Hematopoietic multipotent progenitor cell (in vitro differentiated cells): ENCODE measurements at places on chromosomes 2 and 18.

DNA sequence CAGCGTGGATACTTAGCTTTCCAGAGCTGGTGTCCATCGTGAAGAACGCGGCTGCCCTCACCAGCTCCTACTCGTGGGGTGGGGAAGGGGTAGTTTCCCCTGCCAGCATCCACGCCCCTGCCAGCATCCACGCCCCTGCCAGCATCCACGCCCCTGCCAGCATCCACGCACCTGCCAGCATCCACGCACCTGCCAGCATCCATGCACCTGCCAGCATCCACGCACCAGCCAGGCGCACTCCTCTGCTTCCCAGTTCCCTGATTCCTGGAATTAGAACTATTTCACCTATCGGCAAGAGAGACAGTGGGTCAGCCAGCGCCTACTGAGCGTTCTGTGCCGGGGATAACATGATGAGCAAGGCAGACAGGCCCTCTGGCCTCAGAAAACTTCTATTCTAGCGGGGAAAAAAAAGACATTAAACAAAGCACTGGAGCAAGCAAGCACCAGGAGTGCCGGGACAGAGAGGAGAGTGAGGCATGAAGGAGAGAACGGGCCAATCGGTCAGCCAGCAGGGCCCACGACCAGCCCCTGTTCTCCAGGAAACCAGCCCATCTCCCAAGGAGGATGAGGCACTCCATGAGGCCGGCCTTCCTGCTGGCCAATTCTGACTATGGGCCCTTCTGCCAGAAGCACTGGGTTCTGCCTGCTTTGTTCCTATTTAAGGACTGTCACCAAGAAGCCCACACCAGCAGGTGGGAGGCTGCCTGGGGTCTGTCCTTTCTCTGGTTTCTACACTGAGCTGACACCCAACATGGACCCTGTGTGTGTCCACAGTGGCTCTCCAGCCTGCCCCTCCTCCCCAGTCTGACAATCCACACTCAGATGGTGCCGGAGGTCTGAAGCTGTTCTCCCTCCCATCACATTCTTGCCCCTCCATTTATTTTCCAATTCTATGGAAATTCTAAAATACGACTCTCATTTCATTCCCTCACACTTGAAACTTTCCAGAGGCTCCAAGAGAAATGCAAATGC, 78.4 kb upstream of the SALL3 start:
- DNase-seq = no peak

GRCh38 chr2:234462218-234462992, 34.5 kb downstream of the ARL4C start:
- DNase-seq = no peak

DNA sequence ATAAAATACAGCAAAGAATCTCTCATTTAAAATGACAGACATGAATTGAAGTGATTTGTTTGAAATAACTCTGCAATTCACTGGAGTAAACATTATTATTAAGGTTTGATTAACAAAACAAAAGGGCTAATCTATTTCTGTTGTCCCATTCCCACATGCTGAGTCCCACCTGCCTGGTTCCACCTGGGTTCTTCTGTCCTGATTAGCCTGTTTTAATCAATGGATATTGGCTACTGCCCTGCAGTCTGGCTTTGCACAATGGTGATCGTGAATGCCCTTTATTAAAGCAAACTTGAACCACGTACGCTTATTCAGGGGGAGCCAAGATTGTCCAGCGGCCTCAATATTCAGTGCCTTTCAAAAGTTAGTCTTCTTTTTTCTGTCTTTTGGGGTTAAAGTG, 72.8 kb upstream of the CDH19 start:
- DNase-seq = no peak

GRCh38 chr2:232890896-232891601, 21.0 kb downstream of the SNORC start:
- no peak for DNase-seq

- no peak for DNase-seq
Measured at GRCh38 chr2:182445391-182445965, 18.6 kb upstream of the PDE1A start.

- DNase-seq = no peak
Measured at GRCh38 chr18:78368726-78369125, 610.9 kb upstream of the SALL3 start.

DNA sequence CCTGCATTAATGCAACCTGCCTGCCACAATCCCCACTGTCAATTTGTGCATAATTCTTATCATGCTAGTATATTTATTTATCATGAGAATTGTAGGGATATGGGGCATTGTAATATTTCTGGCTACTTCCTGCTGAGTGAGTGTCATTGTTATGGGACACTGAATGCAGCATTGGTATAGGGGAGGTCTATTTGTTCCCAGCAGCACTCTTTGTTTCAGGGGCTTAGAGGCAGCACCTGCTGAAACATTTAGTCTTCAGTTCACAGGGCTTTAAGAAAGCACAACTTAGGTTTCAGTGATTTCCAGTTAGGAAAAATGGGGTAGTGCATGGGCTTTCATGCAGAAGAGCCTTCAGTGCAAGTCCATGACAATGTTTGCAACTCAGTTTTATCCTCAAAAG, 23.6 kb downstream of the SULT1C3 start:
- DNase-seq = no peak

GRCh38 chr18:79402977-79403722, 7.4 kb downstream of the NFATC1 start:
- no peak for DNase-seq

DNA sequence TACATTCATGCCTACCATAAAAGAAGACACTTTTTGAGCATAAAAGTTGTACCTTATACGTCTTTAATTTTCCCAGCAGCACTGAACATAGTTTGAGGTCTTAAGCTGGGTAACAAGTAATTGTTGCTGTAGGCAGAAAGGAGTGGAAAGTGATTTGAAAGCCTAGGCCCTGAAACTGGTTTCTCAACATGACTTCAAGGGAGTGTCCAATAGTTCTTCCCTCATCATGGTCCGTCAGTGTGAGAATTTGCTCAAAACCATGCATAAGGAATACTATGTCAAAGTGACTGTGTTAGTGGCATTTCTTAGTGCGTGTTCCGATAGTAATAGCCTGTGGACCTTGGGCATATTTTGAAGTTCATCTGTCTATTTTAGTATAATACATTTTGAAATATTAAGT, 463.1 kb downstream of the PTPRM start:
- no peak for DNase-seq

DNA sequence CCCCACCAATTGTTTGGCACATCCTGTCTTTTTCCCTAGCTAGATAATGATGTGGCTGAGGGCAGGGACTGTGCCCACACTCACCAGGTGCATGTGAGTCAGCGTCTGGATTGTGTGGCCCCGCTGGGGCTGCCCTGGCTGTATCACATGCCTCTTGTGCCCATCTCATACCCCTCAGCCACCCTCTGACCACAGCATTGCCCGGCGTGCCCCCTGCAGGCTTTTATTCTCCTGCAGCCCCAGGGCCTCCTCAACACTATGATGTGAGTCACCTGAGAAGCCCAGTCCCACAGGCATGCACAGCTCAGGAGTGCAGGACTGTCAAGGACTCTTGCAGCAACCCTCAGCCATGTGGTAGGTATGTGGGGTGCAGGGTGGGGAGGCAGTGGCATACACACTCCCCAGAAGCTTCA, 14.8 kb upstream of the STEAP3 start:
- DNase-seq = no peak

- DNase-seq = no peak
Measured at GRCh38 chr18:9097349-9097748, 5.2 kb upstream of the NDUFV2 start.

DNA sequence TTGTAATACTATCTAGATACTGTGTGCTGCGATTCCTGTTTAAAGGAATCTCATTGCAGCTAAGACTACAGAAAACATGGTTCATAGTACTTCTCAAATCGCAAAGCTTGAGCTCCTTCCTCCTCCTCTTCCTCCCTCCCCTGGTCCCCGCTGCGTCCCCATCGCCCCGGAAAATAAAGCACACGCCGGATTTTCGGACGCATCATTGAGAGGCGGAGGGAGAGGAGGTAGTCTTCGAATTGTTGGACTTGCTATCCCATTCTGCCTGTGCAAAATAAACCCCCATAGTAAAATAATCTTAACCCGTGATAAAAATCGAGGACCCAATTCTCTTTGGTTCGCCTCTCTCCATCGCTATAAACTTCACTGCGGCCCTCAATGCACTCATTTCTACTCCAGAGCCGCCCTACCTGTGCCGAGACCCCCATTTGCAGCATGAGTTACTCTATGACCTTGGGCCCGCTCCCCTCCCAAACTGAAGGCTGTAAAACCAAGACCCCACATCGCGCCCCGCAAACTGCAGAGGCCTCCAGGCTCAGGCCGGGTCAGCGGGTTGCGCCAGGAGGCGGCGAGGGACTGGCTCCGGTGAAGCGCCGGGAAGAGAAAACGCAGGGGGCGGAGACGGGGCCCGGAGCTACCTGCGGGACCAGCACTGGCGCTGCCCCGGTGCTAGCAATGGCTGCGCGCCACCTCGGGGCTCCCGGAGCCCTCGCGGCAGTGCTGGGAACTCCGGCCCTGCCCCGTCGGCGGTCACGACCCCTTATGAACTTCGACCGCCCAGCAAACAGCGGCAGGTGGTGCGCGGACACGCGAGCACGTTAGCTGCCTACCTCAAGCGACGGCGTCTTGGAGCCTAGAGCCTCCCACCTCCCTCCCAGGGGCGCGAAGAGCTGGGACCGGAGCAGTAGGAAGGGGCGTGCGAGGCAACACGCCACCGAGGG, 649 bp downstream of the ESCO1 start:
- DNase-seq = peak; percentile 8

DNA sequence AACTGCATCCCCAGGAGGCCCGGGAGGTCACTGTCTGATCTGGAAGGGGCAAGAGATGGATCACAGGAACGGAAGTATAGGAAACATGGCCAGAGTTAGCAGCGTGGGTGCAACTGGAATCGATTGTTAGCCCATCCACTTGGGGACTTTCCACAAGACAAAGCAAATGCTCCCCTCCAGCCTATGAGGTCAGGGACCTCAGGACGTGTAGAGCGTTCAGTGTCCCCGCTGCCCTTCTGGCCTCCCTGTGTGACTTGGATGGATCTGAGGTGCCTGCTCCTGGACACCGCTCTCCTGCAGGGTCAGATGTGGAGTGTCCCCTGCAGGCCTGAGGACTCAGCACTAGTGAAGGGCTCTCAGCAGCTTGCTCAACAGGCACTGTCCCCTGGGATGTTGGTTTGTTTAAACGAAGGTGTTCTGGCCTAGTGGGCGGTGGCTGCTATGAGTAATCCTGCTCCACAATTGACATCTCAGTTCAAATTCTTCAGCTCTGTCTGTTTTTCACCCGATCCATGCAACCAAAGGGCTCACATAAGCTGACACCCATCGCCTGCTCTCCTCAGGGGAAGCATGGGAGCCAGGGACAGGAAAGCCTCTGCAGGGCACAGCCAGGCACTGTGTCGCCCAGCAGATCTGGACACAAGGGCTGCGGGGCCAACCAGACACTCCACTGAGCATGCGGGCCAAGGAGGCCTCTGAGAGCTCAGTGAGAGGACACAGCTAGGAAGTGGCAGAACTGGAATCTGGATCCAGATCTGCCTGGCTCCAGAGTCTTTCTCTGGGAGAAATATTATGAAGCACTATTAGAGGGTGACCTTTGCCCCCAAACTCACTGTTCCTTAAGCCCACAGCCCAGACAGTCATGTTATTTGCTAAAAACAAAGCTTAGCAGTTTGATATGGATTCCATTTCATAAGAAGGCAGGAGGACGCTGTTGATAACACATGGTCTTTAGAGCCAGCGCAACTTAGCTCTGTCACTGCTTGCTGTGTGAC, 78.5 kb downstream of the RHOB start:
- DNase-seq = no peak

- DNase-seq = no peak
Measured at GRCh38 chr18:77168811-77169311, 36.3 kb upstream of the MBP start.

- no peak for DNase-seq
Measured at GRCh38 chr2:29954316-29954715, 32.9 kb upstream of the ALK start.

DNA sequence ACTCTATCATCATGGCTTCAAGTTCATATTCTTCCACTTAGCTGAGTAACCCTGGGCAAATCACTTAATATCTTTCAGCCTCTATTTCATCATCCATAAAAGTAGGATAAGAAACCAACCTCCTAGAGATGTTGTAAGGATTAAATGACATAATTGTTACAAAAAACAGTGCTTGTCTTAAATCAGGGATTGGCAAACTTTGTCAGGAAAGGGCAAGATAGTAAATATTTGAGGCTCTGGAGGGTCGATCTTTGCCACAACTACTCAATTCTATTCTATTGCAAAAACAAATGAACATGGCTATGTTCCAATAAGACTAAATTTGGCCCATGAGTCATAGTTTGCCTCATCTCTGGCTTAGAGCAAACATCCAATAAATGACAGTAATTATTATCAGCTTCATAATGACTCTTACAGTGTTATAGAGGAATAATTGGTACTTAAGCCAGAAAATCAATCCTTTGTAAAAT, 184.7 kb downstream of the SATB2 start:
- DNase-seq = no peak

DNA sequence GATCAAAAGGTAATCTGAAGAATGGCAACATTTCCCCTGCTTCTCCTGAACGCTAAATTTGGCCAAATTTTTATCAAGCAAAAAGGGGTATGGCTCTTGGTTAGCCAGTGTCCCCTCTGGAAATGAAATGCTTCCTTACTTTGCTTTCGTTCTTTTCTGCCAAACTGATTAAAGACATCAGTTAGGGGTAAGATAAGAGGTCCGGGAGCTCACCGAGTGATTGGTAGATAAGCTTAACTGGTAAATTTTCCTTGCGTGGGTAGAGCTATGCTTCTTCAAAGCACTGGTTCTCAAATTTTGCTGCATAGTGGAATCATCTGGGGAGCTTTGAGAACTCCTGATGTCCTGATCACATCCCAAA, 62.7 kb upstream of the MAPRE2 start:
- no peak for DNase-seq

DNA sequence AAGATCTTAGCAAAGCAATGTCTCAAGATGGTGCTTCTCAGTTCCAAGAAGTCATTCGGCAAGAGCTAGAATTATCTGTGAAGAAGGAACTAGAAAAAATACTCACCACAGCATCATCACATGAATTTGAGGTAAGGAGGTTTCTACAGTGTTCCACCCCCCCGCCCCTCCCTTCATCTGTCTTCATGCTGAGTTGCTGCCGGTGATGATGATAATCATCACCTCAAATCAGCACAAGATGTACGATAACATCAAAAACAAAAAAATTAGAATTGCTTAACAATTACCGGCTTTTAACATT, 14.6 kb downstream of the UGP2 start:
- DNase-seq = peak; percentile 86

DNA sequence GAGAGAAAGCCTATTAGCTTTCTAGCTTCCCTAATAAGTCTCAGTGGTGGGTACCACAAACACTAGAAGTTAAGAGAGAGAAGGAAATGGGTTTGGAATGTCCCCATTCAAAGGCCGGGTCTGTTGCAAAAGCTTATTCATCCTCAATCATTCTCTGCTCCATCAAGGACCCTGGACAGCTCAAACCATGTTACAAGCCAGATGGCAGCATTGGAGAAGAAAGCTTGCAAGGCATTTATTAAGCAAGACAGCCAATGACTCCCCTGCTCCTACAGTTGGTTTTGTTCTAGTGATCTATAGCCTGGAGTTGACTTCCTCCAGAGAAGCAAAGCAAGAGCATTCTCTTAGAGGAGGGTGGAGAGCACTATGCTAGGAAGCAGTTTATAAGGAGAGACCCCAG, 86.9 kb upstream of the LMAN1 start:
- no peak for DNase-seq
